ENCODE measurements at places on chromosomes 5 and 9.

GRCh38 chr5:32709750-32710549, 1.2 kb upstream of the NPR3 start:
- no peak for DNase-seq

DNA sequence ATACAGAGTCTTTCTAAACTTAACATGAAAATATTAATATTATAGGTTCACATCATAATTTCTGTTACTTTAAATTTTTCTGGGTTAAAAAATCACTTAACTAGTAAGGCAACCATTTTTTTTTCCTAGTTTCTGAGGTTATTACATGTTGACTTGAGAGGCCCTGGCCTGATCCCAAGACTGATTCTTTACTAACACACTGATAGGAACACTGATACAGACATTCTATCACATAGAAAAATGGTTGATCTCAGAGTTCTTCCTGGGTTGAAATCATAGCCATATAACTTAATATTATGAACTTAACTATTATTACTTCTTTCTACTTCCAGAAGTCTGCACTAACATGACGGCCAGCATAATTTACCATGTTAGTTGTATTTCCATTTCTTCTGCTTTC, 43.0 kb downstream of the AP3S1 start:
- no peak for DNase-seq

DNA sequence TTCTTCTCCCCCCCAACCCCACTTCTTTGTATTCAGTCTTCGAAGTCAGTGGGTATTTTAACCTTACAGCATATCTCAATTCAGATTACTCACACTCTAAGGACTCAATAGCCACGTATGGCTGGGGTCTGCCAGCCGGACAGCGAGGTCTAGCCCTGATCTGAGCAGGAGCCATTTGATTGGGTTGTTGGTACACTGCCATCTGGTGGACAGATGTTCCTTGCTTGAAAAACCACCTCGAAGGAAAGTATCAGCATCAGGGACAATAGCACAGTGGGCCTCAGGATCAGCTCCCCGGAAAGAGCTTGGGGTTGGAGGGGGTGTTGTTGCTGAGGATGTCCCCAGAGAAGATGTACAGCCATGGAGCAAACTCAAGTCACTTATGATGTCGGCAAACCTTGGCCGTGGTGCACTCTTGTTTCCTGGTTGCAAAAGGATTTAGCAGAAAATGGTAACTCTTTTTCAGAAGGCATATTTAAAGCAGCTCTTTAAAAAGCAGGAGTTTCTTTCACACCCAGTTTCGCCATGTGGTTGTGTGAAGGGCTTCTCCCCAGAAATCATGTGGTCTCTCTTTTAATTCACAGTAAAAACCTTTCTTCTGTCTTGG, 31.7 kb upstream of the KCNMB1 start:
- no peak for DNase-seq

- no peak for DNase-seq
Measured at GRCh38 chr9:124574534-124575375, 67.6 kb upstream of the NR5A1 start.

DNA sequence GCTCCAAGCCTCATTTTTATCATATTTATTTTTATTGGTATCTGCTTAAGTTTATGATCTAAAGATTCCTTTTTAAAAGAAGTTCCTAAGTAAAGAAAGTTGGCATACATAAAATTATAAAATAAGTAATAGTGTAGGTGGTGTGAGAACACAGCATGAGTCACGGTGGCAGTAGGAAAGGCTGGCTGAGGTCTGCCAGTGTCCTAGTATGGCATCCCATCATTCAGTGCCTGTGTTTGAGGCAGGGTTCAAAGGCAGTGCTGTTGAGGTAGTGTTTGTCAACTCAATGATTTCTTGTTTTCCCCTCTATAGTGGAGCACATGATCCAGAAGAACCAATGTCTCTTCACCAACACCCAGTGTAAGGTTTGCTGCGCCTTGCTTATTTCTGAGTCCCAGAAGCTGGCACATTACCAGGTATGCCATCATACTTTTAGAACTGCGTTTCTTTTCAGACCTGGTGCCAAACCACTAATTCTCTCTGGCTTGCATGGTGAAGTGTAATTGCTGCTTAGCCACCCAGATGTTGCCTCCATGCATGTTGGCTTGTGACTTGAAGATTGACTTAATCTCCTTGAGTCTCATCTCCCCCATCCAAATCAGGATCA, 18.4 kb downstream of the ZNF346 start:
- DNase-seq = no peak

GRCh38 chr5:76818844-76819831, at the start of gene F2RL1:
F2RL1 (plus strand) TSS chr5:76819030; CDS start chr5:76819183, 153 bp downstream.
- no peak for DNase-seq

DNA sequence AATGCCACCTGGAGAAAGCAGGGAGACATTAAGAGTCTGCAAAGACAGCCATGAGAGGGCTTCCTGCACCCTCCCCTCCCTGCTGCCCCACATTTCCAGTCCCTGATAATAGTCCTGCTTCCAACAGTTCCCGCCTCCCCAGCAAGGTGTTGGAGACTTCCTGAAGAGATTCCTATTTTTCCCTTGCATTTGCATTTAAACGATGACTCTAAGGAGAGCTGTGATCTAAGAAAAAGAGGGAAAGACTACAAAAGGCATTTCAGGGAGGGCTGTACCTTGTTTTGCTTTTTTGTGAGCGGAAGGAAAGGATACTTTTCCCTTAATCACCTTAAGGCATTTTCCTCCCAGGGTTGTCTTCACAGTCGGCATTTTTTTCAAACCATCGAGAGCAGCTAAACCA, 62.1 kb downstream of the GAS1 start:
- no peak for DNase-seq

DNA sequence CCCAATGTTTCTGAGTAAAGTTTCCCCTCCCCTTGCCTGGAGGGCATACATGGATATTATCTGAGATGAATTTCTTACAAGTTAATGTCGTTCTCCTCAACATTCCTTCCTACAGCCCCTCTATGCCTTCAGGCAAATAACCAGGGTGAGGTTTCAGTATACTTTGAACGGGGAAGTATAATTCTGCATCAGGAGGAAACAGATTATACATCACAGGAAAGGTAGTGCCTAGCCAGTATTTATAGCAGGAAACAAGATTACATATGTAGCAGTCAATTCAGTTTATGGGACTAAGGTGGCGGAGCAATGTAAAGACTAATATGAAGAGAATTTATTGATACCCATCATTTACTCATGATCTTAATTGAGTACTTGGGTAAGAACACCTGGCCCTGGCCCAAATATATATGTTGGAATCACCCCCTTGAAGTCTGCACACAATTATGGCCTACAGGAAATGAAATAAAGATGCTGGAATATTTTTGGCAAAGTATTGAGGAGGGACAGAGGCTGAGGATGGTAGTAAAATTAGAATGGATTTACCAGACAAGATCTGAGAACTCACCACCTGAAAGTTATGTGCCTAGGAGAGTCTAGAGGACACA, 661.1 kb downstream of the PTPRD start:
- DNase-seq = no peak

DNA sequence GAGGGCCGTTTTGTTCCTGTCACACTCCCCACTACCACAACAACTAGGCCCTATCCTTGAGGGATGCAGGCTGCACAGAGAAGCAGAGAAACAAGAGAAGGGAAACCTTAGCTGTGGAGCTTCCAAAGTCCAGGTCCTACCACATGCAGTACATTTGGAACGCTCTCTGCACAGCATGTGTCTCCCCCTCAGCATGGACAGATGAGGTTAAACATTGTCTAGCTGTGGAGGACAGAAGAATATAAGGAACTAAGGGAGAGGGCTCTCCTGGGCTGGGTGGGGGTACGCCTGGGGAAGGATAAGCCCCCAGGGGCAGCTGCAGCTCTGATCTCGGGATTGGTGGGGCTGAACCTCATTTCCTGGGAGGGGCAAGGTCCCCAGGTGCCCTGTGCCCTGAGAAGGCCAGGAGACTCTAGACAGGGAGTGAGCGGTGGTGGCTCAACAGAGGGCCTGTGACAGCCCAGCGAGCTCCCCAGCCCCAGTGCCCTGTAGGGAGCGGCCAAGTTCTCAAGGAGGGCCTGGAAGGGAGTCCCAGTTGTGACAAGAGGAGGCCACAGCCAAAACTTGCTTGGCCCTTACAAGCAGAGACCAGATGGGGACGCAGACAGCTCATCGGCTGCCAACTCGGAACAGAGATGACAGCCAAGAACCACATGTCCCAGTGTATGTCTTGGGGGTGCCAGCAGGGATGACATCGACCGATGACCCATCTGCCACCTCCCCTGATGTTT, 30.1 kb downstream of the TSPAN17 start:
- DNase-seq = no peak

GRCh38 chr9:136014924-136015633, 53.9 kb upstream of the UBAC1 start:
- no peak for DNase-seq

GRCh38 chr5:147073098-147073497, 161.7 kb upstream of the STK32A start:
- no peak for DNase-seq

GRCh38 chr9:99130069-99130468, 25.2 kb downstream of the TGFBR1 start:
- DNase-seq = no peak

Measured in NCI-H187 treated with DMSO at 0.1 percent for 48 hours (cell line).